Uterus (tissue), 4 donors: ENCODE measurements at places on chromosomes 11 and 22. TPM values are rescaled to one million over a fixed set of nuclear protein-coding genes. Genes with fewer than 3 reads are reported as not detected.

GRCh38 chr11:64711138-64711955 is 11.7 kb downstream of the NRXN2 start:
- DNase-seq, result no peak

- DNase-seq, result no peak
Observed at GRCh38 chr11:27207025-27207650, 155.9 kb downstream of the CCDC34 start.

DNA sequence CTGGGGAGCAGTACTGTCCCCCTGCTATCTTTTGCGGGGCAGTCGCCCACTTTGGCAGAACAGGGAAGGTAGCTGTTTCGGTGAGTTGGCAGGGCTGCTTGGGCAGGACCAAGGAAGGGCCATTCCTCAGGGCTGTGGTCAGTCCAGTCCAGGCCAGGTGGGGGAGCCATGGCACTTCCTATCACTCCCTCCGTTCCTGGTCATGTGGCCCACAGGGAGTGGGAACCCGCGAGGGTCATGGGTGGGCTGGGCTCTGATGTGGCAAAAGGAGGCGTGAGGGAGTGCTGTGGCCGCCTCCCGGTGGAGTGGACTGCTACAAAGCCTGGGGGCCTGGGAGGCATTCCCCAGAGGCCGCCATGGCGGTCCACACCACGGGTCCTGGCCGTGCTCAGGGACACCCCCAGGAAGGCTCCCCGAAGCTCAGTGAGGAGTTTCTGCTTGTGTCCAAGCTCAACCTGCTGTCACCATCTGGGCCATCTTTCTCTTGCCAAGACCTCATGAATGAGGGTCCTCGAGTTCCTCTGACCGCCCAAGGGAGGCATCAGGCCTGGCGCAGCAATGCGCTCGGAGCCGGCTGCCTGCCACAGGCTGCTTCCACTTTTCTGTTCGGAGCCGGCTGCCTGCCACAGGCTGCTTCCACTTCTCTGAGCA is 11.9 kb downstream of the CHID1 start:
- no peak for DNase-seq

DNA sequence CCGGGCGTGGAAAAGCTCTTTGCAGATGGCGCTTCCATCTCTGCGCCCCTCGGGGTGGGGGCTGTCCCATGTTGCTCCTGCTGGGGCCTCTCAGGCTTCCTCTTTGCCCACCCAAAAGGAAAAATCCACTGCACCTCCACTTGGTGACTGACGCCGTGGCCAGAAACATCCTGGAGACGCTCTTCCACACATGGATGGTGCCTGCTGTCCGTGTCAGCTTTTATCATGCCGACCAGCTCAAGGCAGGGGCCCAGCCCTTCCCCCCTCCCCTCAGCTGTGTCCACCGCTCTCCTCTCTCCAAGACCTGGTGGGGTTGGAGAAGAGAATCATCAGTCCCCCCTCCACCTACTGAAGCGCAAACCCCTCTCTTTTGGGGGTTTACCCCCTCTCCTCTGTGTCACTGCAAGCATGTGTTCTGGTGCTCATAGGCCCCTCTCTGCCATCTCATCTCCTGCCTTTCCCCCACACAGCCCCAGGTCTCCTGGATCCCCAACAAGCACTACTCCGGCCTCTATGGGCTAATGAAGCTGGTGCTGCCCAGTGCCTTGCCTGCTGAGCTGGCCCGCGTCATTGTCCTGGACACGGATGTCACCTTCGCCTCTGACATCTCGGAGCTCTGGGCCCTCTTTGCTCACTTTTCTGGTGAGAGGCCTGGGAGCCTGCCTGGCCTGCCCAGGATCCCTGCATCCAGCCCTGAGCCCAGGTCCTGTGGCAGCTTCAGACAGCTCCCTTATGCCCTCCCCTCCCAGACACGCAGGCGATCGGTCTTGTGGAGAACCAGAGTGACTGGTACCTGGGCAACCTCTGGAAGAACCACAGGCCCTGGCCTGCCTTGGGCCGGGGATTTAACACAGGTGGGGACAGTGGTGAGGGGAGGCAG is 1.8 kb downstream of the LARGE2 start:
- DNase-seq, result no peak

- no peak for DNase-seq
Observed at GRCh38 chr11:16335236-16335962, 20.9 kb downstream of the SOX6 start.

GRCh38 chr22:32333141-32333768 is 24.4 kb upstream of the RFPL3 start:
- DNase-seq, result no peak

GRCh38 chr22:45802054-45802453 is 130.4 kb downstream of the ATXN10 start:
- no peak for DNase-seq

- DNase-seq, result no peak
Observed at GRCh38 chr22:37153901-37154300, 4.2 kb upstream of the IL2RB start.

DNA sequence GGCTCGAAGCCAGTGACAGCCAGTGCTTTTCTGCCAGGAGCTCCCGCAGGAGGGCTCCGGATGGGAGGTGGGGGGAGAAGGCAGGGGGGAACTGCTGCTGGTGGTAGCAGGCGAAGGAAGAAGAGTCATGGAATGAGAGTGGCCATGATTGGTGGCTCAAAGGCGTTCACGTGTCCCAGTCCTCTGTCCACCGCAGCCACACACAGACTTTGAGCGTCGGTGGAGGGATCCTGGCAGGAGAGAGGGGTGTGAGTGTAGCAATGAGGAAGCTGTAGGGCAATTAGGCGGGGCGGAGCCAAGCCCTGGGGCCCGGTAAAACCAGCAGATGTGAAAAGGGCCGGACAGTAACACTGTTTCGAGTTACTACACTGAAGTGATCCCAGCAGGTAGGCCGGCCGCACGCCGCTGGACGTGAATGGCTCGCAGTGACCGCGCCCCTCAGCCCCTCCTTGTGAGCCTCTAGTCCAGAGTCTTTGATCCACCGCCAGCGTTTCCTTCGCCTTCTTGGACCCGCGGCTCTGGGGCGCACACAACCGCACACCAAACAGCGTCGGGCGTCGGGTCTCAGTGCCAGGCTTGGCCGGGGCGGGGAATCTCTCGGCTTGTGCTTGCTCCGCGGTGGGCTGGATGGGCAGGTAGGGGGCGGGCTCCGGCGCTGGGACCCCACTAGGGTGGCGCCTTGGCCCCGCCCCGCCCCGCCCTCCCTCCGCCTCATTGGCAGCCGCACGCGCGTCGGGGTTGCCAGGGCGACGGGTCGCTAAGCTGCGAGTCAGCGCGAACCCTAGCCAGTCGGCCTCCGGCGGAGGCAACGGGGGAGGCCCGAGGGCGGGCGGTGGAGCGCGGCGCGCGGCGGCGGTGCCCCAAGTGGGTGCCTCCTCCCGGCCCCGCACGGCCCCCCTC is at the start of gene LRRC10B:
LRRC10B (plus strand) TSS at position 788 of the 900 bp plus-strand sequence. CDS start 250 bp downstream, outside the sequence.
- DNase-seq, result peak; percentile 30

DNA sequence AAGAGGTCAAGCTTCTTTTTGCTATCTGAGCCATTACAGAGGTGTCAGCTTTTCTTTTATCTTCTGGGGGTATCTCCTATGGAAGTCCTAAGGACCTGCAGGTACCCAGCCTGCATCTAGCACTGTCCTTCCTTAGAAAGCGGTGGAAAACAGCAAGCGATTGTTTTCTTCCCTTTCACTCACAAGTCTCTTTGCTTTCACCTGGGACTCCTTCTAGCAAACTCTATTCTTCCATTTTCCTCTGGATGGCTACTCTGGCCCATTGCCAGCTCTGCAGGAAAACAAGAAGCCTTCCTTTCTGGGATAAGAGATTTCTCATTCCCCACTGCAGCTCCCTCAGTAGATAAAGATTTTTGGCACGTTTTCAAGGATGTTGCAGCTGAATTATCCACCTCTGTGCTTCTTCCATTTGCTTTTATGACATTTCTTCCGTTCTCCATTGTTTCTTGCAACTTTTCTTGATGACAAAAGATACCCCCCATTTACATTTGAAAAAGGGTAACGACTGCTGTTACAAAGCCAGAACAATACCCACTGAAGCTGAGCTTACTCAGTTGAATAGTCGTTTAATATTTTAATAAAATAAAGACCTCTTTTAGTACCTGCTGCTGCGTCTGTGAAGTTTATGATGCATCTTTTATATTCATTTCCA is 40.2 kb upstream of the BDNF start:
- DNase-seq, result no peak

GRCh38 chr22:38346506-38346905 is 29.3 kb upstream of the CSNK1E start:
- peak; percentile 10 for DNase-seq

DNA sequence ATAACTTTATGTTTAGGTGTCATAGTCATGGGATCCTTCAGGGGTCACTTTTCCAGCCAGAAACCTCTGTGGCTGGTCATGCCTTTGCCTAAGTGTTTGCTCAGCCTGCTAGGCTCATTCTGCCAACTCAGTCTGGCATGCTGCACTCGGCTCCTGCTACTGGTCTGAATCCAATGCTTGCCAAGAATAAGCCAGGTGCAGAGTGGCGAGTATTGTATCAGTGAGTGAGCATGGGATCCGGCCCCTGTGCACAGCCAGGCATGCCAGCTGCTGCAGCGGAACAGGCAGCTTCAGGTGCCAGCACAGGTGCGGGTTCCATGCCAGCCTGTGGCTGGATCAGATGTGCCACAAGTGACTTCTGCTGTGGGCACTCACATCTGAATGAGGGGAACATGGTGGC is 1269.3 kb upstream of the CNTN5 start:
- no peak for DNase-seq

DNA sequence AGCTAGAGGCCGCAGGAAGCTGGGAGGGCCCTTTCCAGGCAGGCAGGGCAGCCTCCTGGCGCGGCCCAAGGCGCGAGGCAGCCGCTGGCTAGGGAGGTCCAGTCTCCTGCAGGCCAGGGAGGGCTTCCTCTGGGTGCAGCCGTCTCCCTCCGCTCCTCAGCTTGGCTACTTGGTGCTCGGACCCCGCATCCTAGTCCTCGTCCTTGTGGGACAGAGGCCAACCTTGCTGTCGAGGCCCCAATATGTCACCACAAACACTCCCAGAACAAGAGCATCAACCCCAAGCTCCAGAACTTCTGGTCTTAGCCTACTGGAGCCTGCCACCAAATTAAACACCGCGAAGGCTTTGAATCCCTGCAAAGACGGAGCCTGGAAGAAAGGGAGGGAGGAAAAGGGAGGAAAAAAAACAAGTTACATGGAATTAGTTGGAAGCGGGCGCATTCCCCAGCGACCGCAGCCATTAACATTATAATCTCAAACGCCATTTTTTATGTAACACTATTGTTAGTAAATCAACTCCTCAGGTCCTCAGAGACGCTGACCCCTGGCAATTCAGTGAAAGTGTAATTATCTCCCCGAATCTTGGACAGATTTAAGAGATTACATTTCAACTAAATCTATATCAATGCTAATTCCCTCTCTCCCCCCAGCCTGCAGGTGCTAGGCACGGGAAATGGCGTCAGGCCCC is 12.7 kb upstream of the PAX6 start:
- no peak for DNase-seq

GRCh38 chr11:70095541-70096252 is 17.6 kb downstream of the ANO1 start:
- no peak for DNase-seq

- DNase-seq, result no peak
Observed at GRCh38 chr22:40345815-40346184, 500 bp upstream of the ADSL start.

GRCh38 chr11:69915501-69916250 is 96.5 kb upstream of the FGF3 start:
- DNase-seq, result peak; percentile 82

DNA sequence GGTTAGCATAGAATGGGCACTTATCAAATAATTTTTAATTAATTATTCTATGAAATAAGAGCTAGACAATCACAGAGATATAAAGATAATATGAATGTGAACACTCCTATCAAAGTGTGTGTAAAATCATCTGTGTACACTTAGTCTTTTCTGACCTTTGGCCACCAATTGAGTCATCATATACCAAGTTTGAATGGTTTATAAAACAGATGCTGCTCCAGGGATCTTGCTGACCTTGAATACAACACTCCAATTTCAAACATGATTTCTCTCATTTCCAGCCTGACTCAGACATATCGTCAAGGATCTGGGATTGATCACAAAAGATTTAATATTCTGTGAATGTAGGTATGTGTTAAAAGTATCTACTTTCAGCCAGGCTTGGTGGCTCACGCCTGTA is 2.9 kb upstream of the OR51V1 start:
- no peak for DNase-seq

- no peak for DNase-seq
Observed at GRCh38 chr11:13347901-13348300, 70.3 kb downstream of the BMAL1 start.

DNA sequence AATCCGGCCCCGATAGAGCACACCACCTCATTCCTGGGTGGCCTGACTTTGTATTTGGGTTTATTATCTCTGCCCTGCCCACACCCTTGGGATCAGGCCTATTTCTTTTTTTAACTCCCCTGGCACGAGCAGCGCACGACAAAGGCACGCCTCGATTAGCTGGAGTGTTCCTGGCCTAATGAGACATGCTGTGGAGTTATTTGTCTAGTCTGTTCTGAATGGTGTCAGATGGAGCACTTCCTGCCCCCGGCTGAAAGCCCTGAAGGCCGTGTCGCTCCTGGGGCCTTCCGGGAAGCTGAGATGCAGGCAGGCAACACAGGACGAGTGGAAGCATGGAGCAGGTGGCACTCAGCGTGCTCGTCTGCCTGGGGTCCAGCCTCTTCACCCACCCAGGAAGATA is 47.1 kb downstream of the LARGE1 start:
- peak; percentile 39 for DNase-seq

DNA sequence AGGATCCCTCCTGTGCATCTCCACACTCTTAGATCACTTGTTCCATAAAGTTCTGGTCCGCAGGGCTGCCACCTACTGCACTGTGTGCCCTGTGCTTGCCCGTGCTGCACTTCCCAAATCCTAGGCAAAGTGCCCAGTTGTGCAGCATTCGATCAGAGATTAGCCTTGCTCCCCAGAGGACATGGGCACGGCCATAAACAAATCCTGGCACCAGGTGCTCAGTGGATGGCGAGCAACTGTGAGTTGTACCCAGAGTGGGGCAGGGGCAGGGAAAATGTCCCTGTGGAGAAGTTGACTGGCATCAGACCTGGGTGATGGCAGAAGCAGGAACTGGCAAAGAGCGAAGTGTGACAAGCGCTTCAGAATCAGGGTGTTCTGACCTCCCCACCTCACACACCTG is 4.7 kb downstream of the FADS2 start:
- no peak for DNase-seq

DNA sequence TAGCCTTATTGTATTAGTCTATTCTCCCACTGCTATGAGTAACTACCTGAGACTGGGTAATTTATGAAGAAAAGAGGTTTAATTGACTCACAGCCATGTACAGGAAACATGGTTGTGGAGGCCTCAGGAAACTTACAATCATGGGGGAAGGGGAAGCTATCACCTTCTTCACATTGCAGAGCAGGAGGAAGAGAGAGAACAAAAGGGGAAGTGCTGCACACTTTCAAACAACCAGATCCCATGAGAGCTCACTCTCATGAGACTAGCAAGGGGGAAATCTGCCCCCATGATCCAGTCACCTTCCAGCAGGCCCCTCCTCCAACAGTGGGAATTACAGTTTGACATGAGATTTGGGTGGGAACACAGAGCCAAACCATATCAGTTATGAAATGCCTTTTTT is 179.4 kb downstream of the ARHGAP42 start:
- DNase-seq, result no peak

The RIC3 gene
- 27.9 TPM for total RNA-seq

The CNTN5 gene
- total RNA-seq, result not detected

The OR2AT4 gene
- not detected for total RNA-seq

The HYLS1 gene
- total RNA-seq, result 1.2 TPM

The OR4C45 gene
- total RNA-seq, result not detected

The MS4A7 gene
- total RNA-seq, result 11.0 TPM

The APOL4 gene
- total RNA-seq, result 16.9 TPM

The OR6T1 gene
- total RNA-seq, result not detected

The LDHAL6A gene
- total RNA-seq, result 0.24 TPM

The RAPSN gene
- total RNA-seq, result not detected

The ART1 gene
- total RNA-seq, result not detected

The DMC1 gene
- total RNA-seq, result 5.2 TPM

The FLRT1 gene
- total RNA-seq, result 0.26 TPM

The NRIP3 gene
- total RNA-seq, result 4.2 TPM

The PITPNM1 gene
- total RNA-seq, result 15.4 TPM
